Glomerular endothelial cell (primary cell): ENCODE measurements at places on chromosomes 11 and 22. TPM values are rescaled to one million over a fixed set of nuclear protein-coding genes. Genes with fewer than 3 reads are reported as not detected.

The SLC35F2 gene
- 34.1 and 47.1 TPM in 2 replicates for total RNA-seq

The PRODH gene
- total RNA-seq, result 1.0 TPM in 1 of 2 replicates, not detected in the other

- no peak for DNase-seq
These were observed 131.8 kb downstream of the UVRAG start for GRCh38 chr11:75946531-75947530.

GRCh38 chr11:119158467-119158866, 9.6 kb downstream of the ABCG4 start:
- DNase-seq, result no peak

- no peak for DNase-seq
These were observed 60.2 kb upstream of the WNT11 start for GRCh38 chr11:76266286-76267100.

- DNase-seq, result no peak
These were observed 13.2 kb upstream of the APOL6 start for GRCh38 chr22:35634943-35635540.
